ENCODE measurements at places on chromosomes 6 and 20.
A peak's percentile ranks its signal among the peaks of the same experiment; 100 is the strongest.

- DNase-seq, result peak; percentile 39
These were observed 1.9 kb downstream of the STMND1 start for GRCh38 chr6:17103715-17104114.

GRCh38 chr6:159152041-159152440 lies 17.2 kb upstream of the FNDC1 start:
- DNase-seq, result no peak

DNA sequence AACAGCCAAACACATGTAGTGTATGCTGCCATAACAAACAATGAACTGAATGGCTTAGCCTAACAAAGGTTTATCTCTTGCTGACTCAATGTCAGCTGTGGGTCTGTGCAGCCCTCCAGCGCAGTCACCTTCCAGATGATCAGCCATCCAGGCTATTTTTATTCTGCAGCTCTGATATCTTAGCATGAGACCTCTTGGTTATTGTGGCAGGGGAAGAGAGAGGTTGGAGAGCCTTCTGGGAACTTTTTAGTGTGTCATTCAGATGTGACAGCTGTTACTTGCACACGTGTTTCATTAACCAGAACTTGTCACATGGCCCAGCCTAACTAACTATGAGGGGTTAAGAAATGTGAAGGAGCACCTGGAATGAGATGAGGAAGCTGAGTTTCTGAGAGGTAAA lies 202.5 kb downstream of the DHX35 start:
- DNase-seq, result no peak

- peak; percentile 75 for DNase-seq
These were observed 4.9 kb upstream of the PI16 start for GRCh38 chr6:36949636-36950035.

GRCh38 chr6:126905917-126906316 lies 212.6 kb upstream of the RSPO3 start:
- no peak for DNase-seq

GRCh38 chr6:56002336-56002735 lies 126.9 kb upstream of the BMP5 start:
- DNase-seq, result no peak

- no peak for DNase-seq
These were observed 134.3 kb downstream of the PXDC1 start for GRCh38 chr6:3617192-3617631.

DNA sequence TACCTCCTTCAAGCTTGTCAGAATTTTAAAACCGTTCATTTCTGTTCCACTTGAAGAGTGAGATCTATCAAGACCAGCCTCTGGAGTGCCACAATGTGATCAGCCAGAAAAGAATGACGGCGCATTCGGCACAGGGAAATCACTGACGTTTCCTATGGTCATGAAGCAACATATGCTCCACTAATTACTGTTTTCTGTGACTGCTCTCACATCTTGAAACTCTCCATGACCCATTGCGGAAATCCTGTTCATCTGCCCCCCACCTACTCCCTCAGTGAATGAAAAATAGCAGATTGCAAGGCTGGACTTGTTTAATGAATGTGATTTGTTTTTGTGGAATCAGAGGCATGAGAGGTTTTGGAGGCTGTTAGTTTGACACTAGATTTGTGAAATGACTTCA lies 53.2 kb downstream of the SAMD5 start:
- no peak for DNase-seq

DNA sequence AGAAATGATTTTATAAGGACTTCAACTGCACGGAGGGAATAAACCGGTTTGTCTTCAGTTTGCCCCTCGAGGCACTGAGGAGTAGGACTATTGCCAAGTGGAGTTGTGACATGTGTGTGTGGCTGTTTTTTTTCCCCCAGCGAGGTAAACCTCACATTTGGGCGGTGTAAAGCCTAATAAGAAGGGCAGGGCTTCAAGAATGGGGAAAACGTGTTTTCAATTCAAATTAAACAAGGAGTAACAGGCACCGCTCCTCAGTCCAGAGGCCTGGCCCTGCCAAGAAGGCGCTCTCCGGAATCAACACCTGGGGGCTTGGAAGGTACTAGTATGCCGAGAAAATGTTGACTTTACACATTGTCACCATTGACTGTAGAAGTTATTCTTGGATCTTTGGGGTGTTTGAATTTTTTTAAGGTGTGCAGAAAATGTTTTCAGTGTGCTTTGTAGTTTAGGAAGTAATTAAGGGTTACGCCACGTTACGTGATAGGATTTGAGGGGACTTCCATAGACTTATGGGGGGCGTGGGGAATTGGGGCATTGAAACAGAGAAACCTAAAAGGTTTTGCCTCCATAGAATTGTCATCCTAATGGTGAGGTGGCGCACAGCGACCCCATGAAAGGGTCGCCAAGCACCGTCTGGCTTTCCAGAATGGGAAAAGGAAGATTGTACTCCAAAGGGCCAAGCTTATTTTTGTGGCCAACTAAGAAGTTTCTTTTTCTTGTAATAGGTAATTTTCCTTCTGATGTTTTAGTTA lies 791 bp downstream of the ADGRG6 start:
- DNase-seq, result peak; percentile 90

DNA sequence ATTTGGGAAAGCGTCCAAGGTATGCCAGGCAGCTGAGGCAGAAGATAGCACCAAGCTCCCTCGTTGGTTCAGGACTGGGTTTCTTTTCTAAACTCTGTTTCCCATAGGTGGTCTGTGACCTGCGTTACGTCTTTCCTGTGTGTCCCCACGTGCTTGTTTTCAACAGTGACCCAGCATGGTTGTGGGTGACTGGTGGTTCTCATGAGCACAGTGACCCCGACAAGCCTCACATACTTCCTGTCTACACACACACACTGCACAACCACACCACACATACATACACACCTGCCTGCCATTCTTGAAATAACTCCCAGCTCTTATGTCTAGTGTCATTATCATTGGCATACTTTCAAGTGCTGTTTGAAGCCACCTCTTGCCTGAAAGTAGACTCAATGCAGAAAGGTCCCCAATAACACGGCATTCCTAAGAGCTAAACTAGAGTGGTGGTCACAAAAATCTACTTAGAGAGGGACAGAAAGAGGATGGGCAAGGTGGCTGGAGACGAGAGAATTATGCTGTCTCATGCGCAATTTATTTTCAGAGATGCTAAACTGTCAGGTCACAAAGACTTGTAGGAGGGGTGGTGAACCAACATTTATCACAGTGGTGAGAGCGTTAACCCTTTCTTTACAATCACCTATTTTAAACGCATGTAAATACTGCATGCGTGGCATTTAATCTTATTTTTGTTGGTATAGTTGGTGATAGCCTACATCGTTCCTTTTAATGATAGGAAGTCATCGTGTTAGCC lies 66.7 kb downstream of the GCNT2 start:
- DNase-seq, result no peak

GRCh38 chr20:47785311-47785853 lies at the start of gene SULF2:
SULF2 (minus strand) TSS chr20:47785481; CDS start chr20:47757363, 28,118 bp downstream.
- peak; percentile 50 for DNase-seq

- no peak for DNase-seq
These were observed 490 bp downstream of the MMUT start for GRCh38 chr6:49462599-49462926.

- no peak for DNase-seq
These were observed 103.4 kb downstream of the MRPL14 start for GRCh38 chr6:44023586-44024454.

DNA sequence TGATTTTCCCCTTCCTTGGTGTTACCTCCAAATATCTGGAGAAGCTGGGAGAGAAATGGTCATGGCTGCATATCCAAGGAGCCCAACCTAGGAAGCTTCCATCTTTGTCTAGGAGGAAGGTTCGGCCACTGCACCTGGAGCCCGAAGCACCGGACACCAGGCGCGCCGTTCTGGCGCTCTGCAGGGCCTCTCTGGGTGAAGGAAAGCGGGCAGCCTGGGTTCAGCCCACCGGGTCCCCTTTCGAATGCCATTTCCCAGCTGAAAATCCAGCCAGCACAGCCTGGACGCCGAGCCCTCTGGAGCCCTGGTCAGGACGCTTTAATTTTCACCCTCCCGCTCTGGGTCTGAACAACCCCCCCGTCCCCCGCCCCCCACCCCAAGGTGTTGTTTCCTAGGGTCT lies 1.2 kb downstream of the LINC00237 start:
- DNase-seq, result no peak

- DNase-seq, result no peak
These were observed 120.1 kb downstream of the AIG1 start for GRCh38 chr6:143180826-143181225.

- no peak for DNase-seq
These were observed 23.6 kb downstream of the CEP57L1 start for GRCh38 chr6:109118871-109119354.

- DNase-seq, result no peak
These were observed 21.0 kb downstream of the ZMYND8 start for GRCh38 chr20:47335251-47336128.

- no peak for DNase-seq
These were observed 338 bp downstream of the RWDD1 start for GRCh38 chr6:116571683-116572000.

- peak; percentile 9 for DNase-seq
These were observed 19.2 kb downstream of the PDE7B start for GRCh38 chr6:135870722-135871121.

DNA sequence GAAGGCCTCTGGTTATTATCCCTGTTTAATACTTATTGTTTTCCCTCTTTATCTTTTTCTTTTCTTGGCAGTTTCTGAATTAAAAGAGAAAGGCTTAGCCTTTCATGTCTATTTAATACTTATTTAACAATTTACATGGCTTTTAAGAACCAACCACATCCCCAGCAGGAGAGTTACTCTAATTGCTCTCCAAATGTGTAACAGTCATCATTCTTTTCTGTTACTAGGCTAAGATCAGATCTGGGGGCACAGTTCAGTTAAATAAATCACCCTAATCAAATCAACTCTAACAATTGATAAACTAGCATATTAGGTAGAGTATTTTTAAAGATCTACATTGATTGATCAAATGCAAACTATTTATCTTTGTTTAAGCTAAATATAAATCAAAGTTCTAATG lies 54.1 kb upstream of the NT5E start:
- DNase-seq, result no peak

DNA sequence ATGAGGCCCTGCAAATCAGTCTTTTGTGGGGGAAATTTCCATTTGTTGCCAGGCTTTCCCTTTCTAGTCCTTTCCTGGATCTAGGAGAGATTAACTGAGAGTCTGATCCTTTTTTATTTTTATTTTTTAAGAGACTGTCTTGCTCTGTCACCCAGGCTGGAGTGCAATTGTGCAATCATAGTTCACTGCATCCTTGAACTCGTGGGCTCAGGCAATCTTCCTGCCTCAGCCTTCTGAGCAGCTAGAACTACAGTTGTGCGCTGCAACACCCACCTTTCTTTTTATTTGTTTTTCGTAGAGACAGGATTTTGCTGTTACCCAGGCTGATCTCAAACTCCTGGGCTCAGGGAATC lies 22.9 kb downstream of the OR2B2 start:
- DNase-seq, result no peak

- no peak for DNase-seq
These were observed 59.8 kb downstream of the CDH4 start for GRCh38 chr20:61311656-61312387.

DNA sequence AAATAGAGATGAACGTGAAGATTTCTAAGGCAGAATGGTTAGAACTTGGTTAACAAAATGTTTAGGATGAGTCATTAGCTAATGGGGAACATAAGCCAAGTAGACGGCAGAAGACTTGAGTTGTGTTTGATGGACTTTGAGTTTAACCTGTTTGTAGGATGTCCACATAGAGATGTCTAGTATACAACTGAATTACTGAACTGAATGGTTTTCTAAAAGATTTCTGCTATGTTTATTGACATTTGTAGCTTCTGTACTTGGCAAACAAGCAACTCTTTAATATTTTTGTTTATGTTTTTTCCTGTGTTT lies 54.5 kb upstream of the DYNLRB1 start:
- peak; percentile 8 for DNase-seq

GRCh38 chr6:22466665-22467245 lies 102.6 kb upstream of the HDGFL1 start:
- DNase-seq, result no peak

GRCh38 chr6:131694832-131695426 lies 6.3 kb downstream of the OR2A4 start:
- DNase-seq, result peak; percentile 77

GRCh38 chr6:158439255-158439654 lies 120.6 kb upstream of the TMEM181 start:
- DNase-seq, result no peak

GRCh38 chr20:50689864-50690649 lies 1.3 kb downstream of the RIPOR3 start:
- DNase-seq, result no peak

DNA sequence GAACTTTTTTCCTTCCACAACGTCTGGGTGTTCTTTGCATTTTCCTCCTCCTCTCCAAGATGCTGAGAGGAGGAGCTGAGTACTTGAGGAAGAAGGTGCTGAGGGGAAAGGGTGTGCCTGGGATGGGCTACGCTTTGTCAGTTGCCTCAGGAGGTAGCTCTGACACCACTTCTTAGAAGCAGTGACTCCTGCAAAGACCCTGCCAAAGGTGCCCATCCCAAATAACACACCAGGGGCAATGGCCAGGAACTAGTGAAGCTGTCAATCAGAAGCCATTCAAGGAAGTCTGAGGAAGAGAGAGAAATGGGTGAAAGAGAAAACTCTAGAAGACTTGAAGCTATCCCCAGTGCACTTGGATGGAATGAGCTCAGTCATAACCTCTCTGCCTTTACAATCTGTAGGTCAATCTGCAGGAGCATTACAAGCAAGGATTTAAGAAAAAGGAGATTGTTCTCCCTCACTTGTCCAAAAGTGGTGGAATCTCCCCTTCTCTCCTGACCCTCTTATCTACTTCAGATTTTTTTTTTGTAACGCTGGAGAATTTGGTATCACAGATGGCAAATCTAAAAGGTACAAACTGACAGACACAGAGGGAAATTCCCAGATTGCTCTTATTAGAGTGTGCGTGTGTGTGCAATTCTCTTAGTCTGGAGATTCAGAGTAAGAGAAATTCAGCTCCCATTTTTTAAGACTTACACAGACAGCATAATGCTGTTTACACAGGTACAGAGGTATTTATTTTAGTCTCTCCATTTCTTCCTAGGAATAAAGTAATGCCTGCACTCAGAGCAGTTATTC lies 242.6 kb downstream of the GMPR start:
- no peak for DNase-seq

DNA sequence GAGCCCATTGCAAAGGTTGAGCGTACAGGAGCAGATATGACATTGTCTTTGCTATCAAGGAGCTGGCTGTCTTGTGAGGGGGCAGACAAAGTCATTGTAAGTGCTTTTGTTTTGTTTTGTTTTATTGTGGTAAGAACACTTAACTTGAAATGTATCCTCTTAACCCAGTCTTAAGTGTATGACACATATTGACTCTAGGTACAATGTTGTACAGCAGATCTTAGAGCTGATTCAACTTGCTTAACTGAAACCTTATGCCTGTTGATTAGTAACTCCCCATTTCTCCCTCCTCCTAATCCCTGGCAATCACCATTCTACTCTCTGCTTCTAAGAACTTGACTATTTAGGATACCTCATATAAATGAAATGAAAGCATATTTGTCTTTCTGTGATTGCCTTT lies 429.0 kb downstream of the BMP2 start:
- DNase-seq, result peak; percentile 42

All from PC-3 (cell line).